Inflammatory macrophage treated with lipopolysaccharide for 1 hour (primary cell): ENCODE measurements at places on chromosomes 11 and 22.
A peak's percentile ranks its signal among the peaks of the same experiment; 100 is the strongest.

- DNase-seq: no peak
These were observed at the start of gene A4GALT for GRCh38 chr22:42720263-42721044. A4GALT (minus strand) TSS chr22:42720870; CDS start chr22:42693951, 26,919 bp downstream.

- no peak for DNase-seq
These were observed 49.1 kb downstream of the XKR3 start for GRCh38 chr22:16776080-16776479.

GRCh38 chr11:62931499-62932278 is 10.5 kb upstream of the CHRM1 start:
- no peak for DNase-seq

GRCh38 chr11:126718276-126718675 is 282.3 kb downstream of the KIRREL3 start:
- no peak for DNase-seq

DNA sequence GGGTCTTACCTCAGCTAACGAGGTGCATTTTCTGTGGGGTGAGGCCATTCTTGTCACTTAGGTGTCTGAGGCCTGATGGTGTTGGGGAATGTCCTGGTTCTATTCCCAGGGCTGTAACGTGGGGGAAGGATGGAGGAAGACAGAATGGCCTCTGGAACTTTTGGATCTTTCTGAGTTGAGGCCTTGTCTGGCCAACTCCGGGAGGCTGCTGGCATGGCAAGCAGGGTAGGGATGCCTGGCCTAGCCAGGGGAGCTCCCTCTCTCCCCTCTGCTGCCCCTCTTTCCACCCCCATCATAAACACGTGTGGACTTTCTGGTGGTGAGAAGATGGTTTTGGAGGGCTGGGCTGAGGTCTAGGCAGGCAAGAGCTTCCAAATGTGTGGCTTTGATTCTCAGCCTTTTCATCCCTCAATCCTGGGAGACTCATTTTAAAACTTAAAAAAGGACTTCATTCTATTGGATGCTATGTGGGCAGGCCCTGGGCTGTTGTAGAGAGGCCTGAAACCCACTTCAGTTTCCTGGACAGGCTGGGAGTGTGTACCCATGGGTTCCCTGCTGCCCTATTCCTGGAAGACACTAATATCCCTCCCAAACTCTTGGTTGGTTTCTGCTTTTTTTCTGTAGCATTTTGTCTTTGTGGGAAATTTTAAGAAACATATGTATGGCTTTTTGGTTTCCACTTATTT is 30.9 kb downstream of the ZBTB16 start:
- no peak for DNase-seq

DNA sequence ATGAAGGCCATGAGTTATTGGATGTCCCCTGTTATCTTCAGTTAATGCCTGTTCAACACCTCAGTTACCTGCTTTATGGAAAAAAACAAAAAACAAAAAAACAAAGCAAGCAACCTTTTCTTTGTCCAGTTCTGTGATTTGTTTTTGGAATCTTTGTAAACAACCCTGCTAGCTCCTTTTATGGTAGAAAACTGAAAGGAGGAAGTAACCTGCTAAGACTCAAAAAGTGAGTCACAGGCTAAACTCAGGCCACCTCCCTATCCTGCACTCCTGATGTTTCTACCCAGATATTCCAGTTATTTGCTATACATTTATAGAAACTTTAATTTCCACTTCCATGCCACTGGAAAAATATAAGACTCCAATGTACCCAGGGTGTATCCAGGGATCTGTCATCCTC is 20.6 kb upstream of the TLCD5 start:
- DNase-seq: peak; percentile 23

DNA sequence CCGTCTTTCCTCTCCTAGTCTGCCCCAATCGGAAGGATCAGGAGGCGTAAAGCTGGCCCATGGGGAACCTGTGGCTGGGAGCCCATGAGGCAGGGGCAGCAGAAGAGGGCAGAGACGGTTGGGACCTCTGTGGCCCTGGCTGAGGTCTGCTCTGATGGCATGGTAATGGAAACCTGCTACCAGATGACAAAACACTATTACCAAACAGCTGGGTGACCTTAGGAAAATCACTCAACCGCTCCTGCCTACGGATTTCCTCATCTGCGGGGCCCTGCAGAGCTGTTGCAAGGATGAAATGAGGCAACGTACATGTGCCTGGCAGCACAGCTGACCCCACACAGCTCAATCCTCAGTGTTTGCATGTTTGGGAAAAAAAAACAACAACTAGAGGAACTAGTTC is 4.6 kb downstream of the AP5B1 start:
- peak; percentile 96 for DNase-seq

DNA sequence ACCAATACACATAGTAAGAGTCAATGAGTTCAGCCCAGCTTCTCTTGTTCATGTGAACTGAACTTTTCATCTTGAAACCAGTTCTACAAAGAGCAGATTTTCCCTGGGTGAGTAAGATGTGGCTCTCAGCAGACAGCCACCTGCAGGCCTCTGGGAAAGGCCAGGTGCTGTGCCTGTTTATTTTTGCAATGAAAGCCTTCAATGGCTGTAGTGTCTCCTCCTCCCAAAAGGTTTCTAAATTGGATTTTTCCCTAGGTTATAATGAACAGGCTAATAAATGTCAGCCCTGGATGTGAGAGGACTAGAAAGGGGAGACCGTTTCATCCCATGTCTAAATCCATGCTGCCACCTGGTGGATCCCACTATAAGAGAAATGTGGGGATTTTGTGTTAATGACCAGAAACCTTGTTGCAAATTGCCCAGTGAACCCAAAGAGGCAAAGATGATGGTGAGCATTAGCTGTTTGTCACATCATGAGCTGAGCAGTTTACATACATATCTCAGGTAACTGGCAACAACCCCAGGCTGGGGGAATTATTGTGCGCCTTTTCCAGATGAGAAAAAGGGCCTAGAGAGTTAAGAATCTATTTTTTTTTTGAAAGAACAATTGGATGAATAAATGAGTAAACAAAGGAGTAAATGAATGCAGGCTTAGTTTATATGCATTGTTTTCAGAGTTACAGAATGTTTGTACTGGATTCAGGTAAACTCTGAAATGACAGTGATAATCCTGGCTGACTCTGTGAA is 12.7 kb downstream of the C11orf91 start:
- DNase-seq: peak; percentile 18

DNA sequence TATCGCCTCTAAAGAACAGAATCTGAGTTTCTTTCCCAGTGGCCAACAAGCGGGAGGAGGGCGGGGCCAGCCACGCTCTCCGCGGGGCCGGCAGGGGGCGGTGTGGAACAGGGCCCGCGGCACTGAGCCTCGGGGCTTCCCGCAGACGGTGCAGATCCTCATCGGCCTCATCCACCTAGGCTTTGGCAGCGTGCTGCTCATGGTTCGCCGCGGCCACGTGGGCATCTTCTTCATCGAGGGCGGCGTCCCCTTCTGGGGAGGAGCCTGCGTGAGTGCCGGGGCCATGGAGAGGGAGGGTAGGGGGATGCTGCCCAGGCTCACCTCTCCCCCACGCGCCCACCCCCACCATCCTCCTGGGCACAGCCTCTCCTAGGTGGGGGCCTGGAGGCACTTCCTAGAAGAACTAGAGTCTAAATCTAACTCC is 10.7 kb downstream of the MS4A15 start:
- no peak for DNase-seq

DNA sequence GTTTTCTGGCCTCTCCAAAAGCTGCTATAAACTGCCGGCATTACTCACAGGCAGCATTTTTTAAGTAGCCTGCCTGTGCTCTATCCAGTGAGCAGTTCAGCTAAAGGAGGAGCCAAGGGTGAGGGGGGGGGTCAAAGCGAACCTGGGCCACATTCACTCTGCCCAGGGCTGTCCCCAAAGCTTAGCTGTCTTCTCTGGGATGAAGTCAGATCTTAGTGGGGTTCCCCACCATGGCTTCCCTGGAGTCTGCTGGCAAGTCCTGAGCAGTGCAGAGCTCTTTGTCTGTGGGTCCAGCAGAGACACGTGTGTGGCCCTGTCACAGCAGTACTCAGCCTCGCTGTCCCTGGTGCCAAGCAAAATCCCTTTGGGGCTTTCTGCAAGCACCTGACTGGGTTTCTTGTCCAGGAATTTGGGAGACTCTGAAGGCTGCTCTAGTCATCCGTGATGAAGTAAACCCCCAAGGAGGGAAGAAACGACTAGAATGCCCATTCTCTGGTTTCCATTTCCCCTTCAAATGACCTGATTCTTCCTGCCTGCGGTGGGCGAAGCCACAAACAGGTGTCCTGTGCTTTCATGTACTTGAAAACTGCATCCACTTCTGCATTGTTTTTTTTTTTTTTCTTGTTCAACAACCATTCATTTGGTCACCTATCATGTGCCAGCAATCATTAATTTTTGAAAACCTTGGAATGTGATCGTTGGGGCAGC is 2.6 kb downstream of the KCNJ5 start:
- DNase-seq: no peak

DNA sequence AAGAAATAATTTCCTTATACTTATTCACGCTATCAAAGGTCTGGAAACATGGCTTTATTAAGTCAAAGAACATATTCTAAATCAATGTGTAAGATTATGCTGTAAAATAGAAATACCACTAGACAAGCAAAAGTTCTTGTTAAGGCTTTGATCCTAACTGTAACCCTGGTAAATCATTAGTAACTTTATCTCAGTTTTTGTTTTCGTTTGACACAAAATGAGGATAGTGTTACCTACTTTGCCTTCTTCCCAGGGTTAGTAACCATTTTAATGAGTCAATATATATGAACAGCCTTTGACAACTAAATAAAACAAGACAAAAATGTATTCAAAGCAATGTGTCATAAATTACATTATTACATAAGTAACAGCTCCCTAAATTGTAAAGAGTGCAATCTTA is 1336.3 kb downstream of the FAM181B start:
- no peak for DNase-seq

DNA sequence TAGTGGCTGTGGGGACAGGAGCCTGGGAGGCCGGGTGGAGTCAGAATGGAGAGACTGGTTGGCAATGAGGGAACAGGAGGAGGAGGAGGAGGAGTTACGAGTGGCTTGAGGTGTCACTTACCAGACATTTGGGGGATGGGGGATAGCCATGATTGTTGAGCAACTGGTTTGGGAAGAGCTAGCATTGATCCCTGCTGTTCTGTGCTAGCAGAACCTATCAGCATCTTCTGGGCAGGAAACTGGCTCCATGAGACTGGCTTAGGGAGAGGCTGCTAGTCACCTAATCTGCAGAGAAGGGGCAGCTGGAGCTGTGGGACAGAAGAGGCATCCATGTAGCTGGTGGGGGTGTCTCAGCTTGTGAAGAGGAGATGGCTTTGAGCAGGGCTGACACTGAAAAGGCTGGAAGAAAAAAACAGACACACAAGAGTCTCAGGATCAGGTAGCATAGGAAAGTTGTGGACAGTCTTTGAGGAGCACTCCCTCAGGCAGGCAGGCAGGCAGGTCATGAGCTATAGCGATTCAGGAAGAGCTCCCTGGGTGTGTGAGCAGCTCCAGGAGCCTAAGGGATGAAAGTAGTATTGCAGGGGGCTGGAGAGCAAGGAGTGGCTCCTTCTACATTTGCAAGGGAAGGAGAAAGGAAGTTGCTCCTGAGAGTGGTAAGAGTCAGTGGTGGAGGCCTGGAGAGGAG is 22.3 kb downstream of the PIK3IP1 start:
- no peak for DNase-seq

DNA sequence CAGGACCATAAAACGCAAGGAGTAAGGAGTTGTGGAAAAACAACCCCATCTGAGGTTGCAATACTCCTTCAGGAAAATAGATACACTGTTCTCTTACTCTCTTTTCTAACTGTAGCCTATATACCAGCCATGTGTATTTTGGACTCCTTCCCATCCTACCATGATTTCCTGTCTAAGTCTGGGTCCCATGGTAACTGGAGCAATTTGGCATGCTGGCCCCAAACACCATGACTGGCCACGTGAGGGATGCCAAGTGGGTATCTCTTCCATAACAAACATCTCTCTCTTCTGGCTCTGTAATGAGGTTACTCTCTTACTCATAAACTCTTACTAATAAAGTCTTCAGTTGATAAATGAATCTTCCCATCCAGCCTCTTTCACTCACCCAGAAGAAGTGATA is 26.5 kb downstream of the ABTB2 start:
- no peak for DNase-seq

- DNase-seq: peak; percentile 86
These were observed 46.0 kb upstream of the HIPK3 start for GRCh38 chr11:33211153-33211552.

GRCh38 chr22:25765016-25765367 is 23.0 kb downstream of the MYO18B start:
- no peak for DNase-seq

DNA sequence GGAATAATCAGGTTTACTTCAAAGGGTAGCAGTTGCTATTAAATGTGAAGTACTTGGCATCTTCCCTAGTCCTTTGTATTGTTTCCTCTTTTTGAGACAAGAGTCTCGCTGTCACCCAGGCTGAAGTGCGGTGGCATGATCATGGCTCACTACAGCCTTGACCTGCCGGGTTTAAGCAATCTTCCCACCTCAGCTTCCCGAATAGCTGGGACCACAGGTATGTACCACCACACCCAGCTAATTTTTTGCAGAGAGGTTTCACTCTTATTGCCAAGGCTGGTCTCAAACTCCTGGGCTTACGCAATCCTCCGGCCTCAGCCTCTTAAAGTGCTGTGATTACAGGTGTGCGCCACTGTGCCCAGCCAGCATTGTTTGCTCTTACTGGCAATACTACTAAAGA is 36.2 kb upstream of the RAPSN start:
- peak; percentile 47 for DNase-seq

- no peak for DNase-seq
These were observed 12.4 kb downstream of the NRXN2 start for GRCh38 chr11:64710418-64711137.
